IMR-90 (cell line): ENCODE measurements at places on chromosomes 7 and 10. TPM values are rescaled to one million over a fixed set of nuclear protein-coding genes. Genes with fewer than 3 reads are reported as not detected.

Gene TMEM26
- 0.36 and 0.56 TPM in 2 replicates for total RNA-seq

- no peak overlapping the region for H3K27ac ChIP-seq
- no peak for DNase-seq
- H3K4me1 ChIP-seq, result no peaks in the 10 kb centered on the region
- no peaks in the 10 kb centered on the region for H3K36me3 ChIP-seq
These were observed 21.7 kb downstream of the ABCA13 start for GRCh38 chr7:48192996-48193395.

GRCh38 chr10:121846555-121846954 lies 81.3 kb downstream of the ATE1 start:
- H3K4me3 ChIP-seq, result no peak overlapping the region
- H3K27me3 ChIP-seq, result no peaks in the 10 kb centered on the region
- no peak for DNase-seq

- no peaks in the 10 kb centered on the region for H3K4me1 ChIP-seq
- H3K27ac ChIP-seq, result no peak overlapping the region
- H3K4me3 ChIP-seq, result no peak overlapping the region
- DNase-seq, result no peak
- no peaks in the 10 kb centered on the region for H3K27me3 ChIP-seq
- no peaks in the 10 kb centered on the region for H3K36me3 ChIP-seq
These were observed 46.5 kb upstream of the HGF start for GRCh38 chr7:81816312-81816711.

- no peaks in the 10 kb centered on the region for H3K36me3 ChIP-seq
- DNase-seq, result peak; percentile 13
- H3K27ac ChIP-seq, result peak overlapping the region; percentile 52
- H3K4me3 ChIP-seq, result peak overlapping the region; percentile 79
- peaks cover 1% of the 10 kb centered on the region; the same call in 1 of the 2 replicates for H3K4me1 ChIP-seq
These were observed 760 bp downstream of the THNSL1 start for GRCh38 chr10:25017154-25017590.
